ENCODE measurements at places on chromosomes 12 and 14.

DNA sequence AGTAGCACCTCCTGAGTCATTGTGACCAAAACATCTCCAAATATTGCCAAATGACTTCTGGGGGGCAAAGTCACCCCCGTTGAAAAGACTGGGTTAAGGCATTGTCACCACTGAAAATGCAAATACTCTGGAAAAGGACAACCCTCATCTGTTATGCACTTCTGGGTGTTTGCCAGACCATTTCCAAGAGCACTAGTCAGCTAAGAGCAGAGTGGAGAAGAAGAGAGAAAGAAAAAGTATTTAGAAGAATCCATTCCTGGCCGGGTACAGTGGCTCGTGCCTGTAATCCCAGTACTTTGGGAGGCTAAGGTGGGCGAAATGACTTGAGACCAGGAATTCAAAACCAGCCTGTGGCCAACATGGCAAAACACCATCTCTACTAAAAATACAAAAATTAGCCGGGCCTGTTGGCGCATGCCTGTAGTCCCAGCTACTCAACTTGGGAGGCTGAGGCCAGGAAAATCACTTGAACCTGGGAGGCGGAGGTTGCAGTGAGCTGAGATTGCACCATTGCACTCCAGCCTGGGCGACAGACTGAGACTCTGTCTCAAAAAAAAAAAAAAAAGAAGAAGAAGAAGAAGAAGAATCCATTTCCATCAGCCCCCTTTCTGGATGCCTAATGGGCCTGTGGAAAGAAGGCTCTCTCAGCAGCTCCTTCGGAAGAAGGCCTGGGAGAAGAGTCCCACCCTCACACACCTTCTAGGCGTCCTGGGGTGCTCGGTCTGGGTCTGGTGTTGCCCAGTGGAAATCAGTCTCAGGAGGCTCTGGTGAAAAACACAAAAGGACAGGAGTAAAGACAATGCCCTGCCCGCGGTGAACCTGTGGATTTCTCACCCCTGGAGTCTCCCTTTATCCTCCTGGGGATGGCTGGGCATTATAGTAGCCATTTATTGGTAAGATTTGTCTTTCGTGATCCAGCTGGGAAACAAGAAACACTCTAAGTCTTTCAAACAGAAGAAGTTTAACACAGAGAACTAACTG lies 3.5 kb upstream of the LTBR start:
- no peak for DNase-seq

GRCh38 chr12:129532707-129533499 lies 370.9 kb downstream of the TMEM132D start:
- no peak for DNase-seq

DNA sequence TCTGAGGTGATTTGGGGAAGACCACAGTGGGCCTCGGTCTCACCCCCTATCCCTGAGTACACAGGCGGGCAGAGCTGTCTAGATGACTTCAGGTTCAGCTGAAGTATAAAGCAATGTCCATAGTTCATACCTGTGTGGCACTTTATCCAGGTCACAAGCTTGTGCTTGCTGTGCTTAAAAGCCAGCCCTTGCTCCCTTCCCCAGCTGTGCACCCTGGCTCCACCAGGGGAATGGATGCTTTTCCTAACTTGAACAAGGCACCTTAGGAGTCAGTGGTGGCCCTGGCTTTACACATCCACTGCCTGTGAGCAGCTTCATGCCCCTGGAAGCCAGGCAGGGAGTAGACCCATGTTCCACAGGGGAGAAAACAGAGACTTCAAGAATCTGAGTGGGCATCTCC lies 5.5 kb downstream of the CARMIL3 start:
- no peak for DNase-seq

- DNase-seq, result peak; percentile 73
Observed at GRCh38 chr14:45426685-45427282, 173.8 kb upstream of the MIS18BP1 start.

DNA sequence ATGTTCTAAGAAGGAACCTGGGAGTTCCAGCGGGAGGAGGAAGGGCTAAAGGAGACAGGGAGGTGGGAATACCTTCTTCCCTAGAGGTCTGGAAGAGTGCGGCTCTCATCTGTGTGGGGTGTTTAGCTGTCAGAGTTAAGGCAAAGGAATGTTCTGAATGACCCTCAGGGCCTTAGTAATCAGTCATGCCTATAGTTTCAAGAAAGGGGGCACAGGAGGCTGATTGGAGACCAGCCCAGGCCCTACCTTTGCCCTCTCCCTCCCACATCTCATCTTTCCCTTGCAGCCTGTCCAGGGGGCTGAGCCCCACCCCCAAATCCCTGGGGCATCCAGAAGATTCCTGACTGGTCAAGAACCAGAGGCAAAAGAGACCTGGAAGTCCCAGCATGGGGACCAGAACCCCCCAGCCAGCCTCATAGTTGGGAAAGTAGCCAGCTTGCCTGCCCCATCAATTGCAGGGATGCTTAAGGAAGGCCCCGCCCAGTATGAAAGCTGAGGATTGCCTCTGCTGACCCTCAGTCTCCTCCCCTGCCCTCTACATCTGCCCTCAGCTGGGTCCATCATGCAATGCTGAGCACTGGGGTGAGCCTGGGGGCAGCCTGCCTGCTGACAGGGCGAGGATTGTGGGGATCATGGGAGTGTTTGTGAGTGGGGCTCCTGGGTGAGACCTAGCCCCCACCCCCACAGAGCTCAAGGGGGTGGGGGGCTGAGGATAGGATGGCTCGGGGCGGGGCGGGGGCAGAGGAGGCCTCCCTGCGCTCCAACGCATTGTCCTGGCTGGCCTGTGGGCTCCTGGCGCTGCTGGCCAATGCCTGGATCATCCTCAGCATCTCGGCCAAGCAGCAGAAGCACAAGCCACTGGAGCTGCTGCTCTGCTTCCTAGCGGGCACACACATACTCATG lies 1.8 kb downstream of the GPR162 start:
- DNase-seq, result no peak

Data from NCI-H82 (cell line).